Endothelial cell (in vitro differentiated cells): ENCODE measurements at places on chromosomes 3 and 15.
A peak's percentile ranks its signal among the peaks of the same experiment; 100 is the strongest.

DNA sequence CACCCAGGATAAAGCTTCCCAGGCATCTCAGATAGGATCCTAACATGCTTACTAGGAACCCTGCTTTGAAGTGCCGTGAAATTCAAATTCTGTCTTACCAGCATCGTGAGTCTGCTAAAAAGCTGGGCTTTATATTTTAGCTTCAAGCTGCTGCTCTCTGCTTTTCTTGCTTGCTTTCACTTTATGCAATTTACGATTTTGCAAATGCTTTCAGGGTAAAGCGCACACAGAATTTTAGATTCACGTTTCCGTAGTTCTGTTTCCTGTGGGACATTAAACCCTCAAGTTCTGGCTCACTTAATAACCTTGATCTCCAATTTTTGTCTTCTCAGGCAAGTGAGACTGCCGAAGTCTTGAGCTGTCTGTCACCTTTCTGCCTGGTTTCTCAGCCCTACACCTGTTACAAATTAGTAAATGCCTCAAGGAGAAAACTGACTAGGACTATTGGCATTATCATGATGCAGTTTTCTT, 170.5 kb upstream of the TGFBR2 start:
- DNase-seq = no peak

DNA sequence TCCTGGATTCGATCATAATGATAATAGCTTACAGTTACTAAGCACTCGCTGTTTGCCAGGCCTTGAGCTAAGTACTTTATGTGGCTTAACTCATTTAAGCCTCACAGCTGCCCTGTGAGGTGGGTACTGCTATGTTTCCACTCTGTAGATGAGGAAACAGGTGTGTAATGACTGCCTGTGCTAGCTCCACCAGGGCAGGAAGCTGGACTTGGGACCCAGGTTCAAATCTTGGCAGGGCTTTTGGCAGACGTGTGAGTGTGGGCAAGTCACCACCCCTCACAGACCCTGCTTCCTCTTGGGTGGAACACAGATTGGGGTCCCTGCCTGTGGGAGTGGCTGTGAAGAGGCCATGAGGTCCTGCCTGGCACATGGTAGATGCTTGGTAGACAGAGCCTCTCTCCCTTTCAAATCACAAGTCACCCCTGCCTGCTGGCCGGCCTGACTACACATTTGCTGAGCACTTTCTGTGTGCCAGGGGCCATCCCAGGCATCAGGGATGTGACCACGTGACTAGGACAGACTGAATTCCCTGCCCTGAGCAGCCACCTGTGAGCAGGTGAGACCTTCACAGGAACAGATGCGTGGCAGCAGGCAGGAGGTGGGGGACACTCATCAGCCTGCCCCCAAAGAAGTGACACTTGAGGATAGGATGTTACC, 3.7 kb downstream of the EFCC1 start:
- DNase-seq = no peak

DNA sequence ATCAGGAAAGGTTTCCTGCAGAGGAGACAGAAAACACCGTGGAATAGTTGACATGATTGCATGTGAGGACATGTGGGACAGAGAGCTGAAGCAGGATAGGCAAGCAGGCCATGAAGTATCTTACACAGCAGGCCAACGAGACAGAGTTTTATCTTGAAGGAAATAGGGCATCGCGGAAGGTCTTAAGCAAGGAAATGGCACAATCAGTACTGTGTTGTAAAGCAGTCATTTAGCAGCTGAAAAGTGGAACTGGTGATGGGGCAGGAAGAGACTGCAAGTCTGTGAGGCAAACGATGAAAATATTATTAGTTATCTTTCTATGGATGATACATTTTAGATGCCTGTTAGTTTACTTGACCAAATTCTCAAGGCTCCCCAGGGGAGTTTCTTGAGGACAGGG, 535.1 kb downstream of the SOX2 start:
- DNase-seq = no peak

GRCh38 chr3:192570315-192570714, 157.0 kb downstream of the FGF12 start:
- no peak for DNase-seq

DNA sequence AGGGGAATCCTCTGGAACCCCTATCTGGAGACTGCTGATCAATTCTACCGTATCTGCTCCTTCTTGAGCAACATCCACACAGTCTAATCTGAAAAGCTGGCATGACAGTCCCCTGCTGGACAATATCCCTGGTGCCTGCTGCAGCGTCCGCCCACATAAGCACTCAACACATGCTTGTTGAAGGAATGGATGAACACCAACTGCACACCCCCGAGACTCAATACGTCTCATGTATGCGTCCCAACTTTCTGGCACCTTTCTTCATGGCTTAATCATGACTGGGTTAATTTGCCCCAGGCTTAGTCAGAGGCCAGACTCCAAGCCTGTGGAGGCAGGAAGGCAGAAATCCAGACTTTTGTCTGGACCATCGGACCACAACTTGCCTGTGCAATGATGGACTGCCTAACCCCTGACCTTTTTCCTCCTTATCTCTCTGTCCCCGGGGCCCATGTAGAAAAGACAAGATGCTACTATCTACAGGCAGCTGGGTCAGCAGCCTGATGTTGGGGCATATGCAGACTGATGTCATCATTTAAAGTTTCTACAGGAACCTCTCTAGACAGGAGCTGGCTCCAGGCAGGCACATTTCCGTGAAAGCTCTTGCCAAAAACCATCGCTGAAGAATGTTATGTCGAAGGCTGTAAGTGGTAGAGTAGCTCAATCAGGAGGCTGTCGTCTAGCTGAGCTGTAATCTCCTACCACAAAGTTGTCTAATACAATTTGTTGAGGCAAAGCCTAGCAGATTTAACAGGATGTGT, 114.1 kb upstream of the TPM1 start:
- no peak for DNase-seq

- DNase-seq = peak; percentile 46
Measured at GRCh38 chr3:197298945-197299854, 788 bp upstream of the DLG1 start.

DNA sequence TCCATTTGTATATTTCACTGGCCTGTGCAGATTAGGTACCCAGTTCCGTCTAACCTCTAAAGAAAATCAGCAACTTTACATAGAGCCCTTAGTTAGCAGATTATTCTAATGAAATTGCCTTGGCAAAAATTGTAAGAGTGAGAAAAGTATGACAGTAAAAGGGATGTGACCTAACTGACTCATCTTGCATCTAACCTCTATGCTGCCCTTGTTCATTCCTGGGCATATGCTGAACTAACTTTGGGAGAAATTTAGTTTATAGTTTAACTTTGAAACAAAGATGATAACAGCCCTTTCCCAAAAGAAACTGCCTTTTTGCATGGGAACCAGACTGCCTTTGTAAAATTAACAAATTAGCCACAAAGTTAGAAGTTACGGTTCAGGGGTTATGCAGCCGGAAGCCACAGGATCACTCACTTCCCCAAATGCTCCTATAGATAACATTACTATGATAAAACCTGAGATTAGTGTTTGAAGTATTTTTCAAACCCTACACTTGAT, 839.8 kb upstream of the ALCAM start:
- no peak for DNase-seq

GRCh38 chr15:50028326-50028725, 90.7 kb downstream of the ATP8B4 start:
- no peak for DNase-seq

DNA sequence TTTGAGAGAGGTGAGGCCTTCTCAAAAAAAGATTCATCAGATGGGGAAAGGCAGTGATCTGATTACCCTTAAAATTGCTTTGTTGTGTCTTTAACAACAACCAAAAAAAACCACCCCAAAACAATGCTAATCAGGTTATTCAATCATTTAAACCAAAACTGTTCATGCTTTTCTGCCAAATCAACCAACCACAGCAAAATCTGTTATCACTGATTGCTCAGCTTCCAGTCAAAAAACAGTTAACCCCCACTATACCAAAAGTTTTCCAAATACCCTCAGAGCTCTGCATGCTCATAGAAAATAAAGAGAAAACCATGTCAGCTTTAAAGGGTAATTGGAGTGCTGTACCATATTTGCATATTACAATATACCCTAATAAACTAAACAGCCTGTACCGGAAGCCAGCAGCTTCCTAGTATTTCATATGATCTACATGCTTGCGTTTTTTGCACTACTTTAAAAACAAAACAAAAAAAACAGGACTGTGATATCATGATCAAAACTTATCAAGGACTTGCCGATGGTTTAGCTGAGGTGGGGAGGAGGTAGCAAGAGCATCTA, 22.8 kb downstream of the SATB1 start:
- DNase-seq = no peak

GRCh38 chr3:115369021-115369420, 221.9 kb upstream of the ZBTB20 start:
- no peak for DNase-seq

DNA sequence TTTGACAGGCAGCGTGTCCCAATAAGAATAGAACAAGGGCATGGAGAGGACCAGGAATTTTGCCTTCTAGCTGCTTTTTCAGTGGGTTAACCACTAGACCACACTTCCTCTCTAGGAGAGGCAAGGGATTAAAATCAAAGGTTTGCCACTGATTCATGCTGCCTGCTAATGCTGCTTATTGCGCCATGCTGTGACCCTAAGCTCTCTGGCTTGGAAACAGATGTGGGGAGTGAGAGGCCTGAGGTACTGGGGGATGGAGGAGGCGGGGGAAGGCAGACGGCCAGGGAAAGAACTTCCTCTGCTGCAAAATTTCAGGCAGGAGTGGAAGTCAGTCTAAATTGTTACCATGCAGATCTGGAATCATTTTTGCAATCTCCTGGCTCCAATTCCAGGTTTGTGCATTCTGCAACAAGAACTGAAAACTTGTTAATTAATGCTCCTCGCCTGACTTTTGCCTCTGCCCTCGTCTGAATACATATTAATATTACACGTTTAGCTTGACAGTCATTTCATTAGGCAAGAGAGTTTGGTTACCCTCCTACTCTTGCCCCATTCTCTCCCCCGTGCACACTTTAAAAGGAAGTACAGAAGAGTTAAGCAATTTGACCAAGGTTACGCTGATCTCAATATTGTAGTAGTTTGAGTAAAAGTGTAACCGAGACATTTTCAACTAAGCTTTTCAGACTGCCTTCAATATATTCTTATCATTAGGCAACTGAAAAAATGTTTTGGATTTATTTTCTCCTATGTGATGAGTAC, 121.7 kb upstream of the SPRED1 start:
- no peak for DNase-seq

DNA sequence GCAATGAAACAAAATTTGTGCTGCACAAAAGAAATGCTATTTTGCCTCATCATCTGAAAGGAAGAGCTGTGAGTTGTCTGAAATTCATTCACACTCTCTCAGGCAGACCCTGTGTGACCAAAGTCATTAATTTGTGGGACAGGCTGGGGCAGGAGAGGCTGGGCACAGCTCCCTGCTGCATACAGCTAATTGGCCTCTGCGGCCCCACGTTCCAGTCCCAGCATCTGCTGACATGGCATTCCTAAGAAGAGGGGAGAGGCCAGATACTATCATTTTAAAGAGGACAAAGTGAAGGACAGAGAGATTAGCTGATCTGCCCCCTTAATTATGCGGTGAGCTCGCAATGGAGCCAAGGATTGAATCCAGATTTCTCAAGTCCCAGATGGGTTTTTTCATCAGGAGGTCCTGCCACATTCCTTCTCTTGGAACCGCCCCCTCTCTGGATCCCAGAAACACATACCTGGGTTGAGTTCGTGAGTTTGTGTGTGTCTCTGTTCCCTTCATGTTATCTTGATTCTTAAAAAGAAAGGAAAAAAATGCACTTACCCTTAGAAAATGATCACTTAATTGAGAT, 25.1 kb downstream of the POLR2M start:
- DNase-seq = no peak

GRCh38 chr15:100189319-100189718, 152.5 kb downstream of the ADAMTS17 start:
- no peak for DNase-seq

- DNase-seq = no peak
Measured at GRCh38 chr3:115698851-115699591, 75.7 kb downstream of the GAP43 start.

DNA sequence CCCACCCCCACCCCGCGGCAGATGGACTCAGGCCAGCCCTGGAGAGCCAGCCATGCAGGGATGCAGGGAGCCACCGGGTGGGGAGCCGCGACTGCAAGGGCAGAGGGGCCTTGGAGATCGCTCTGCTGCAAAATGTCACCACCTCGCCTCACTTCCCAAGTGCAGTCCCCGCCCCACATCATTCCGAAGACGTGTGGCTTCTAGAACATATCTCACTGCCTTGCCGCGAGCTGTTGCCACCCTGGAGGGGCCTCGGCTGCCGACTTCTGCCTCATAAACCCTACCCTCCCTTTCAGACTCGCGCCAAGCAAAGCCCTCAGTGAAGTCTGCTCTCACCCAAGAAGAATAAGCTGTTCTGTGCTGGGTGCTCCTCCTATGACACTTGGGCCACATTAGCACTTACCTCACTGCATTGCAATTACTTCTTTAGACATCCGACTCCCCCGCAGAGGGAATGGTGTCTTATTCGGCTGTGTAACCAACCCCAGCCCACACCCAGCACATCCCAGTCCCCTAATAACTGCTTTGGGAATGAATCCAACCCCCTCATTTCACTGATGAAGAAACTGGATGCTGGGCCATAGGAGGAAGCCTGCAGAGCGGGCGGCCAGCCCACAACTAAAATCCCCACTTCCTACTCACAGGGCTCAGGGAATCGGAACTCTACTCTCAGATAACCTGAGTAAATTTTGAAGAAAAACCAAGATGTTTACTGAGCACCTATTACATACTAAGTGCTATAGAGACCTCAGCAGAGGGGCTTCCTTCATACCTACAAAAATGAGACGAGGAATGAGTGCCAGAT, 8.6 kb downstream of the TLE3 start:
- DNase-seq = no peak

DNA sequence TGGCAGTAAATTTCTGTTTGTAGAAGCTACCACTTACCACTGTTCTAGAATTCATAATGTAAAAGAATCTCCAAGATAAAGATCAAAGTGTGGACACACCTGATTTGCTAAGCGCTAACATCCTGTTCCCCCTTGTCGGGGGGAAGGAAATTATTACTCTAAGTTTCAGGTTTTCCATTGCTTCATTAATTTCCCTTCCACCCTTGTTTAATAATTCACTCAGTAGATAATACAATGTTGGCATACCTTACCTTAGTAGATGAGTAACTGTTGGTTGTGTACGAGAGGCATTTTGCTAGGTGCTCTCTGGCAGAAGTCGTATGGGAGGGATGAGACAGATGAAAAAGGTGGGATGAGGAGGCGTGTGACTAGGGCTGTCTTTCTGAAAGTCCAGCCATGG, 641.2 kb upstream of the ARRDC4 start:
- no peak for DNase-seq

- no peak for DNase-seq
Measured at GRCh38 chr3:170330366-170330765, 27.1 kb upstream of the SKIL start.
